ENCODE measurements at places on chromosomes 2 and 18.

- DNase-seq = no peak
Observed at GRCh38 chr18:74113711-74114110, 33.9 kb downstream of the FBXO15 start.

GRCh38 chr2:60316381-60317033 lies 236.9 kb downstream of the BCL11A start:
- no peak for DNase-seq

DNA sequence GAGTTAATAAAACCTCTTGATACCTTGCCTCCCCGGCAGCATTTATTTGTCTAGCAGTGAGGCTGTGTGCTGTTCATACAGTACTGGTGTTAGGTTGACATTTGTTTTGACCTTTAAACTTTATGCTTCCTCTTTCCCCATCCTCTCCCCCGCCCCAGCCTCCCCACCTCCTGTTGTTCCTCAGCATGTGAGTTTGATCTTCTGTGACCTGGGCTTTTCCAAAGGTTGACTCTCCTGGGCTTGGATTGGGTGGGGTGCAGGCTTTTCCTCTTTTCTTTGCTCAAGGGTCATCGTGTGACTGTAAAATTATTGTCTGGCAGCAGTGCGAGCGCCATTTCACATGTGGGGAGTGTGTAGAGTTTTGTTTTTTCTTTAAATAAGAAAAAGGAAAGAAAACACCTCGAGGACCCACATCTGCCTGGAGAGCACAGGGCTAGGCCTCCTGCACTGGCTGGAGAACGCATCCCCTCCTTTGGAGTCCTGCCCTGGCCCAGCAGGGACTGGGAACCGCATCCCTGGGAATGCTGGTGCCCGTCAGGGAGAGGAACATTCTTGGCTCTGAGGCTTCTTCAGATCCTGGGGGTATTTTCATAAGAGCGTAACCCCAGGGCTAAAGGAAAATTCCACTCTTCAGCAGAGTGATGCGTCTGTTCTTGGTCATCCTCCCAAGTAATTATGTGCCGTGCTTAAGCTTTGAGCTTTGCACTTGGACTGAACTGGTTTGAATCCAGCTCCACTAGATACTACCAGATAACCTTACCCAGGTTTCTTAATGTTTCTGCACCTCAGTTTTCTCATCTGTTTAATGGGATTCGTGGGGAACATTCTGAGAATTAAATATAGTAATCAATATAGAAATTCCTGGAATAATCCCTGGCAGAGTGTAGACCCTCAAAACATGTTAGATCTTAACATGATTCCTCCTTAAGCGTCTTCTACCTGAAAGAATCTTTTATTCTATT lies 91.5 kb downstream of the SETBP1 start:
- no peak for DNase-seq

GRCh38 chr2:218785103-218785502 lies 3.2 kb downstream of the CYP27A1 start:
- DNase-seq = no peak

DNA sequence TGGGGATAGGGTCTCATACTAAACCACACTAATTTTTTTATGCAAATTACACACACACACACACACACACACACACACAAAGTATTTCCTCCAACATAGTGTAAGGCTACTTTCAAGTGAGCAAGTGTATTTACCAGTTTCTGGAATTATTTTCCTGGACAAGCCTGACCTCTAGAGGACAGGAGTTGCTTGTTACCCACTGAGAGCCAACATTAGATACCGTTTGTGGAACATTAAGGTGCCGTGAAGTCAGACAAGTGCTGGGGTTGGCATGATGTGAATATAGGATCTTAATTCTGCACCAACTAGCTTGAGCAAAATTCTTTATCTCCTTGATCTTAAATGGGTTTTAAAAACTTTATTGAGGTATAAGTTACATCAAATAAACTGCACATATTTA lies 39.3 kb upstream of the SERPINB2 start:
- no peak for DNase-seq

DNA sequence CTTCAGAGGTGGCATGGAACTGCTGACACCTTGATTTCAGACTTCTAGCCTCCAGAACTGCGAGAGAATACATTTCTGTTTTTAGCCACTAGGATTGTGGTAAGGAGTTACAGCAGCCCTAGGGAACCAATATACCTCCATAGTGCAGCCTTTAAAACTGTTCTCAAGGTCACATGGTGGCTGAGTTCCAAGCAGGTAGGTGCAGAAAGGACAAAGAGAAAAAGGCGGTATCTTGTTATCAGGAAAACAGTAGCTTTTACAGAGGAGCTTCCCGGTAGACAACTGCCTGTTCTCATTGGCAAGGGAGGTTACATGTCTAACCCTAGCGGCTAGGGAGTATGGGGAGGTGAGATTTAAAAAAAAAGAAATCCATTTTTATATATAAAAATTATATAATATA lies 96.2 kb upstream of the BCL2L11 start:
- no peak for DNase-seq

DNA sequence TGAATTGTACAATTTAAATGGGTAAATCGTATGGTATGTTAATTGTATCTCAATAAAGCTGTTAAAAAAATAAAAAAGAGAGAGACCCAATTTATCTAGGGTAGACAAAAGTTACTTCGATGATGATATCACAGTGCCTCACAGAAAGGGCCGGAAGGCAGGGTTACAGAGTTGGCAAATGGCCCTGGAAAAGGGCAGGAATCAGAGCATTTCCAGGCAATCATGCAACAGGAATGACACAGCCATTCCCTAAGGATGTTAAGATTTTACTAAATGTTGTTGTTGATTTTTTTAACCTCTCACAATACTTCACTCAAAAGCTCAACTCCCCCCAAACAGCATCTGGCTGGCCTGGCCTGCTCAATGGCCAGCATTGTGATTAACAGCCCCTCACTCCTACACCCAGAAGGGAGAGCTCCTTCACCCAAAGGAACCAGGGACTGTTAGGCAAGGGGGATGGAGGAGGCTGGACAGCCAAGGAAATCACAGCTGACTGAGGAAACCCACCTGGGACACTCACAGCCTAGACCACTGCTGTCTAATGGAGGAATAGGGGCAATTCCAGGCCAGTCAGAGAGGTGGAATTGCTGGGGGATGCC lies 7.7 kb upstream of the SP100 start:
- no peak for DNase-seq

DNA sequence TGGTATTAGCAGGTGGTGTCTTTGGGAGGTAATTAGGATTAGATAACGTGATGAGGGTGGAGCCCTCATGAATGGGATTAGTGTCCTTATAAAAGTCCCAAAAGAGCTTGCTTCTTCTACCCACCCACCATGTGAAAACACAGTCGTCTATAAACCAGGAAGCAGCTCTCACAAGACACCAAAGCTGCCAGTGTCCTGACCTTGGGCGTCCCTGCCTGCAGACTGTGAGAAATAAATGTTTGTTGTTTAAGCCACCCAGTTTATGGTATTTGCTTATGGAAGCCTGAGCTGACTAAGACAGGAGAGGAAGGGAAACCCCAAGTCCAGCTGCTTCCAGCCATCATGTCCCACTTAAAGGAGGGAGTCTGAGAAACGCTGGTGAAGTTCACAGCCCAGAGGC lies 13.6 kb downstream of the ADI1 start:
- DNase-seq = no peak

- DNase-seq = no peak
Observed at GRCh38 chr18:49041435-49042245, 90.9 kb upstream of the SMAD7 start.
